Upper lobe of right lung (tissue), 1 donor: ENCODE measurements at places on chromosomes 13 and 19. TPM values are rescaled to one million over a fixed set of nuclear protein-coding genes. Genes with fewer than 3 reads are reported as not detected.

ZNF560 gene
- not detected for total RNA-seq

TEX101 gene
- total RNA-seq: not detected

NTF4 gene
- total RNA-seq: 2.7 TPM

SYDE1 gene
- total RNA-seq: 25.8 TPM

PLVAP gene
- total RNA-seq: 174 TPM

KLK15 gene
- not detected for total RNA-seq

KCTD12 gene
- 152 TPM for total RNA-seq

GNG8 gene
- not detected for total RNA-seq

TEX26 gene
- total RNA-seq: not detected

ZNF823 gene
- total RNA-seq: 5.6 TPM

FXYD3 gene
- 145 TPM for total RNA-seq

- no peak for DNase-seq
These were observed 43.6 kb downstream of the PHF11 start for GRCh38 chr13:49539313-49539712.

GRCh38 chr19:29524912-29525831 lies 622 bp upstream of the VSTM2B start:
- peak; percentile 54 for DNase-seq

- no peak for DNase-seq
These were observed 2048.3 kb upstream of the PCDH20 start for GRCh38 chr13:63463782-63464610.

GRCh38 chr19:29836409-29836825 lies 24.6 kb downstream of the CCNE1 start:
- DNase-seq: peak; percentile 25

- no peak for DNase-seq
These were observed 242.2 kb upstream of the EDNRB start for GRCh38 chr13:78160793-78161192.

DNA sequence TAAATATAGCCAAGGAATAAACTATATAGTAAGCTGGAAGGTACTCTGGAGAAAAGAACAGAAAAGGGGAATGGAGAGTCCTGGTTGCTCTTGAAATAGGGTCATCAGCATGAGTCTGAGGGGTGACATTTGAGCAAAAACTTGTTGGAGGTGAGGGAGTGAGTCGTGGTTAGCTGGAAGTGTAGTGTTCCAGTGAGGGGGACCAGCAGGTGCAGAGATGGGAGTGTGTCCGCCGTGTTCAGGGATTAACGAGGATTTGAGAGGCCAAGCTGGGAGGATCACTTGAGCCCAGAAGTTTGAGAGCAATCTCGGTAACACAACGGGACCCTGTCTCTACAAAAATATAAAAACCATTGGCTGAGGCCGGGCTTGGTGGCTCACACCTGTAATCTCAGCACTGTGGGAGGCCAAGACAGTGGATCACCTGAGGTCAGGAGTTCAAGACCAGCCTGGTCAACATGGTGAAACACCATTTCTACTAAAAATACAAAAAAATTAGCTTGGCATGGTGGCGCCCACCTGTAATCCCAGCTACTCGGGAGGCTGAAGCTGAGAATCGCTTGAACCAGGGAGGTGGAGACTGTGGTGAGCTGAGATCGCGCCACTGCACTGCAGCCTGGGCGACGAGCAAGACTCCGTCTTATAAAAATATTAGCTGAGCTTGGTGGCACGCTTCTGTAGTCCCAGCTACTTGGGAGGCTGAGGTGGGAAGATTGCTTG lies 1.1 kb downstream of the SUPT5H start:
- no peak for DNase-seq

DNA sequence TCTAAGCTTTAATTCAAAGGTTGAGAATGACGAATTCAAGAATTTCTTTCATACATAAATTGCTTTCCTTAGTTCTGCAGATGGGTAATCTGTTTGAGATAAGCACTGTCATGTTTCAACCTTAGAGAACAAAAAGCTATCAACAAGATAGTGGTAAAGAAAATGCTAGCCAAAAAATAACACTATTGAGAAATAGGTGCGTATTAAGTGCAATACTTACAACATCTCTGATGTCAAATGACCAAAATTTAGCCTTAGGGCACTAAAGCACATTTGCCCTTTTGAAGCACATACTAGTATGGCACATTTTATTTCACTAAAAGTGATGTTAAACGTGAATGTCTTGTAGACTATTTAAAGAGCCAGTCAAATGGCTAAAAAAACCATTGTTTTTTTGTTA lies 4.9 kb downstream of the KBTBD6 start:
- no peak for DNase-seq

- peak; percentile 82 for DNase-seq
These were observed 23.1 kb downstream of the EPSTI1 start for GRCh38 chr13:42968906-42969305.

DNA sequence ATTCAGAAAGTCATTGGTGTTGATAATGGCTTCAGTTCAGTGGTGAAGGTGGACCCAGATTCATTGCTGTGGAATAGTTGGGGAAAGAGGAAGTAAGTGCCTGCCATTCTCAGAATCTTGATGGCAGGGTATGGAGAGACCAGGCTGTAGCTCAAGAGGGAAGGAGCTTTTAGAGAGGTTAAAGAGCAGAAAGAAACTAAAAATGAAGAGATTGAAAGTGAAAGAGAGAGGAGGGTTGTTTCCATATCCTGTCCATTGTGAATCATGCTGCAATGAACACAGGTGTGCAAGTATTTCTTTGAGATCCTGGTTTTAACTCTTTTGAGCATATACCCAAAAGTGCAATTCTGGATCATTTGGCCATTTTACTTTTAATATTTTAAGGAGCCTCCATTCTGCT lies 12.5 kb downstream of the GJB6 start:
- no peak for DNase-seq

- no peak for DNase-seq
These were observed 78.9 kb upstream of the ANKRD10 start for GRCh38 chr13:110993788-110994187.

DNA sequence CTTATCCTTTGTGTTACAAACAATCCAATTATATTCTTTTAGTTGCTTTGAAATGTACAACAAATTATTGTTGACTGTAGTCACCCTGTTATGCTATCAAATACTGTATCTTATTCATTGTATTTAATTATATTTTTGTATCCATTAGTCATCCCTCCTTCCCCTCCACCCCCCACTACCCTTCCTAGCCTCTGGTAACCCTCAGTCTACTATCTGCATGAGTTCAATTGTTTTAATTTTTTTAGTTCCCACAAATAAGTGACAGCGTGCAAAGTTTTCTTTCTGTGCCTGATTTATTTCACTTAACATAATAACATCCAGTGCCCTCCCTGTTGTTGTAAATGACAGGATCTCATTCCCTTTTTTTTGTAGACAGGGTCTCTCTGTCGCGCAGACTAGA lies 4.5 kb downstream of the SAE1 start:
- DNase-seq: no peak

GRCh38 chr19:17266589-17266974 lies 661 bp upstream of the BABAM1 start:
- no peak for DNase-seq

DNA sequence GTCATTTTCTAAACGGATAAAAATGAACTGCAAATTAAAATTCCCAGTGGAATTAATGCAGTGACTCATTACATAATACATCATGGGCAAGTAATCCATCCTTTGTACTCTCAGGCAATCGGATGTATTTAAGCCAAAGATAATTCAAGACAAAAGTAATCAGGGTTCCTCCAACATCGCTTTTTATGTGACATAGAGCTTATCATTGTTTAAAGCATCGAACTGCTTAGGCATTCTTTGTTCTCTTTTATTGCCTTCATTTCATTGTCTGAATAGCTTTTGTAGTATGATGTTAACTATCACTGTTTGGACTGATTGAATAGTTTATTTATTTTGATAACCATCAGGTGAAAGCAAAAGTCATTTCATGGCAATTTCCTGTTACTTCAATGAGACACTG lies 209.4 kb downstream of the ITGBL1 start:
- no peak for DNase-seq

DNA sequence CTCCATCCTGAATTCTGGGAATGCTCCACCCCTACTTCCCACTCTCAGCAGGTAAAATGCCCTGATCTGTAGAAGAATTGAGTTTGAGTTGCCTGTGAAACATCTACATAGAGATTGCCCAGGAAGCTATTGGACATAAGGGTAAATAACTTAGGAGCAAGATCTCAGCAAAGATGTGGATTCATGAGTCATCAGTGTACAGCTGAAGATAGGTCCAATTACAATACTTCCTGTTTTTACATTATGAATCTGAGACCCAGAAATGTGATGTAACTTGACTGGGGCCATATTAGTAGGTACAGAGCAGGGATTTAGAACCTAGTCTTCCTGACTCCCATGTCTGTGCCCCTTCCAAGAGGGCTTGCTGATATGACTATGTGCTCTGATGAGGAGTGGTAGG lies 79.4 kb upstream of the FNDC3A start:
- no peak for DNase-seq

GRCh38 chr19:28889941-28890670 lies 322.8 kb downstream of the UQCRFS1 start:
- no peak for DNase-seq

DNA sequence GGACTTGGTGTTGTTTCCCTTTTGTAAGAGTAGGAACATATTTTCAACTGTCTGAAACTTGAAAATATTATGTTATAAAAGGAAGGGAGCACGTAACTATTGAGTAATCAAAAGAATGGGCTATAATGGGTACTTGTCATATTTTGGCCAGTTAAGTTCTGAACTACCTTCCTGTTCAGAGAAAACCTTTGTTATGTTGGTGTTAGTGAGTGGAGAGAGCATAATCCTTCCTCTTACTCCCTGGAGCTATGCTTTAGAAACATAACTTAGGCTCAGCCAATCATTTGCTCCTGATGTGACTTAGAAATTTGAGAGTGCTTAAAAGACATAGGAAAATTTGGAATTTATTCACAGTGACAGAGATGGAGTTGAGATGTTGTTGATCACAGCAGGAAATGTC lies 482.5 kb upstream of the SPRY2 start:
- no peak for DNase-seq

DNA sequence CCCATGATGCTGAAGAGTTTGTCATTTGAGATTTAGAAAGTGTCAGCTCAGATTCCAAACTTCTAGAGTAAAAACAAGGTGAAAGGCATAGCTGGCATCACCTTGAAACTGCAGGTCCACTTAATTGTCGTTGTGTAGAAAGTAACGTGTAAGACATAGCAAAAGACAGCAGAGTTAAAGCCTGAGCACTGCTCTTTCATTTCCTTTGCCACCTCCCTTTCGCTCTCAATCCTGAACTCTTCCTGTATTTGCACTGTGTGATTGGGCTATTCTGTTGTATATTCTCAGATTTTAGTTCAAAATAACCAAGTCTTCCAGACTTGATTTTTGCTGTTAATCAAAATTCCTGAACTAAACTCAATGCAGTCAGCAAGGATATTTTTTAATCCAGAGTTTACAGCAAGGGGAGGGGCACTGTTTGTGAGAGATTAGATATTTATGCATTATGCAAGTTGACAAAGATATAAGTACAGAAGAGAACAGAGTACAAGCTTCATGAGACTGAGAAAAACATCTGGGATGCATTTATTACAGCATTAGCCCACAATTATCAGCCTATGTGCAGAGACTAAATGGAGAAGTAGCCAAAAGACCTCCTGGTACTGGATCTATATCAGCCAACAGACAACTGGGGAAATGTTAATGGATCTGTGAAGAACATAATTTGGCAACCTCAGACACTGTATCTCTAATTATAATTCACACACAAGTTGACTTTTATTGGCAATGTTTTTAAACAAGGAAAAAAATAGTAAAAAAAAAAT lies 328.6 kb downstream of the SUCLA2 start:
- DNase-seq: no peak

- no peak for DNase-seq
These were observed 1.8 kb downstream of the MBNL2 start for GRCh38 chr13:97223711-97224541.

GRCh38 chr19:18070181-18070580 lies 16.6 kb downstream of the IL12RB1 start:
- DNase-seq: no peak

- DNase-seq: no peak
These were observed 212.7 kb upstream of the MIR17HG start for GRCh38 chr13:91134803-91135184.

GRCh38 chr19:5186293-5187050 lies 154.1 kb downstream of the PTPRS start:
- DNase-seq: no peak

DNA sequence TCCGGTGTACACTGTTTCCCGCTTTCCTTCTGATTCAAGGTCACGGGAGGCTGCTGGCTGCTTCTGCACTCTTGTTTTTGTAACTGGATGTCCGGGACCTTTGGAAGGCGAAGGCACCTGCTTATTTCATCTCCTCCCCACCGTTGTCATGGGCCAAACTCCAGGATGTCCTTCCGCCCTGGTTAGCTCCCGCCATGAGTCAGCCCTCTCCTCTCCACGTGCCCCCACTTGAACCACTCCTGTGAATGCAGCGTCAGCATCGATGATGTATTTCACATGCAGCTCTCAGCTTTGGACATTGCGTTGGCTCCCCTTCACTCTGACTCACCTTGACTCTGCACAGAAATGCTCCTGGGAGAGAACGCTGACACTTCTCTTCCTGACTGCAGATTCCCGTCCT lies 5.5 kb upstream of the GALP start:
- DNase-seq: peak; percentile 89

DNA sequence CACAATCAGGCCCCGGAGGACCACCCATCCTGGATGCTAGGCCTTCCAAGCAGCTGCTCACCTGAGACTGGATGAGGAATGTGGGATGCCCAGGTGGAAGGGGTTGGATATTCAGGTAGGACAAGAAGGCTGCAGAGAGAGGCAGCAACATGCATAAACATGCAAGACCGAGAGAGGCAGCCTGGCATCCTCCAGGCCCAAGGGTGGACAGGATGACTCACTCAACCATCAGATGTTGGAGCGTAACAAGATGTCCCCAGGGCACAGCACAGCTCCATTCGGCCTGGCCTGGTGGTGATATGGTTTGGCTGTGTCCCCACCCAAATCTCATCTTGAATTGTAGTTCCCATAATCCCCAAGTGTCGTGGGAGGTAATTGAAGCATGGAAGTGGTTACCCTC lies 10.0 kb upstream of the CABP5 start:
- DNase-seq: no peak

- DNase-seq: no peak
These were observed 506.7 kb upstream of the NBEA start for GRCh38 chr13:34435338-34435737.

- DNase-seq: no peak
These were observed 1.1 kb downstream of the PLEKHJ1 start for GRCh38 chr19:2234996-2235380.

- no peak for DNase-seq
These were observed 5.0 kb downstream of the SYCE2 start for GRCh38 chr19:12913851-12914690.

DNA sequence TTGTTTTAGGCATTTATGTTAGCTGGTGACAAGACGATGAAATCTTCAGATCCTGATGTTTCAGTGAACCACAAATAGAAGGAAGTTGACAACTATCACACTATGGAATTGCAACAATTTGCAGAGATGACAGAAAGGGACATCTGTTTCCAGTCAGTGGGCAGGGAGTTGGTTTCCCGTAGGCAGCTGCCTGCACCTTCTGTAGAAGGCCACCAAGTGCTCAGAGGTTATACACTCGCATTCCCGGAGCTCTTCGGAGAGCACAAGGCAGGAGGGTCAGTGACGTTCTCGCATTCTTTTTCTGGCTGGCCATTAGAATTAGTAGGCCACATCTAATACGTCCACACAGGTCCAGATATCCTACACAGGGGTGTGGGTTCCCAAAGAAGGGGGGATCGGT lies 129.4 kb downstream of the SHISA2 start:
- DNase-seq: no peak
